HS-5 (cell line): ENCODE measurements at places on chromosomes 11 and 22.
A peak's percentile ranks its signal among the peaks of the same experiment; 100 is the strongest.

GRCh38 chr11:120931057-120931779 is 92.7 kb upstream of the TBCEL start:
- DNase-seq, result no peak

DNA sequence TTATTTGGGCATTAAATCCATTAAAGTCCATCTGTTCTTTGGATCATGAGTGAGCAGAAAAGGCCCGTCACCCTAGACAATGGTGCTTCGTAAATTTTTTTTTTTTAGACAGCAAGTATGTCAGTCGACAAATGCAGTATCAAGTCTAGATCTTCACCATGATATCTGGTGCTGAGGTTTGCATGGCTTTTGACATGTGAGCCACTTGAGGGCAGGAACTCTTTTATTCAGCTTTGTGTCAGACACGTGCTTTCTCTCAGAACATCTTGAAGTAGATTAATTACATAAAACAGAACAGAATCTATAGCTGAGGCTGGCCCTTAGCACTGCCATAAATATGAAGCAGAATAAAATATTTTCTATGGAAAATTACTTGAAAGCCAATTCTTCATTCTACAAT is 62.9 kb upstream of the CARD18 start:
- no peak for DNase-seq

- peak; percentile 54 for DNase-seq
Measured at GRCh38 chr11:28009388-28009787, 98.6 kb downstream of the KIF18A start.

DNA sequence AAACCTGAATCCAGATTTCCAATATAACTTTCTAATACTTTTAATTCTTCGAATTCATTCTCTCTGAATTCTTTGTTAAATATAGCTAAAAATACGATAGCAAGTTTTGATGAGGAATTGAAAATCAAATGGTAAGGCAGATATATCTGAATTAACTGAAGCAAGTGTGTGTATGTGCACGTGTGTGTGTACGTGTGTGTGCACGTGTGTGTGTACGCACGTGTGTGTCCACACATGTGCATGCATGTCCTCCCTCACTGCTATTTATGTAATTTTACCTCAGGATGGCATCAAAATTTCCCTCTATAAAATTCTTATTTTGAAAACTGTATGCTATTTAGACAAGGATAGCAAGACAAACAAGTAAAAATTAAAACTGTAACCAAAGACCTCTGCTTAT is 961.3 kb upstream of the CNTN5 start:
- DNase-seq, result no peak

DNA sequence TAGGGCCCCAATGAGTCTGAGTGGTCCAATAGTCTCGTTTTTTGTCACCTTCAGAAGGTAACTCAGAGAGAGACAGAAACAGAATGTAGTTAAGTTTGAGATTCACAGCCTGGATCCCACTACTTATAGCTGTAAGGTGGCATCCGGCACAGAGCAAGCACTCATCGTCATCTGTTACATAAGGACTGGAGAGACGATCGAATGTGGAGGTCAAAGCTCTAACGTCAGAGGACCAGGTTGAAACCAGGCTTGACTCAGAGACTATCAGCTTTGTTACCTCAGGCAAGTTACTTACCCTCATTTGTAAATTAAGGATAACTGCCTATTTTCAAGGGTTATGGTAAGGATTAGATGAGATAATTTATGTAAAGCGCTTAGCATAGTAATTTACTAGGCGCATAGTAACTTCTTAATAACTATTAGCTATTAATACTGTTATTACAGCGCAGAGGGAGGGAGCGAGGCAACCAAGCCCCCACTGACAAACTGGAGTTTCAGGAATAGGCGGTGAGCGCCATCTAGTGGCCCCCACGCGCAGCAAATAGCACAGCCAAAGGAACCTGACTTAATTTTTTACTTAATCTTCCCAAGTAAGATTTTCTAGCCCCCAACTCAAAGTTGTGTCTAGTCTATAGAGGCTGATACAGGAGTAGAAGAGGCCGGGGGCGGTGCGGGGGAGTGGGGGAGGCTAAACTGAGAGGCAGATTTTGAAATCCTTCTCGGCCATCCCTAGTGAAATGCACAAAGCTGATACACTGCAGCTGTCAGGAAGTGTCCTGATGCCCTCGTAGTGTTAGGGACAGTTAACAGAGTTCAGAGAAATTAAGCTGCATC is 29.0 kb upstream of the API5 start:
- no peak for DNase-seq

DNA sequence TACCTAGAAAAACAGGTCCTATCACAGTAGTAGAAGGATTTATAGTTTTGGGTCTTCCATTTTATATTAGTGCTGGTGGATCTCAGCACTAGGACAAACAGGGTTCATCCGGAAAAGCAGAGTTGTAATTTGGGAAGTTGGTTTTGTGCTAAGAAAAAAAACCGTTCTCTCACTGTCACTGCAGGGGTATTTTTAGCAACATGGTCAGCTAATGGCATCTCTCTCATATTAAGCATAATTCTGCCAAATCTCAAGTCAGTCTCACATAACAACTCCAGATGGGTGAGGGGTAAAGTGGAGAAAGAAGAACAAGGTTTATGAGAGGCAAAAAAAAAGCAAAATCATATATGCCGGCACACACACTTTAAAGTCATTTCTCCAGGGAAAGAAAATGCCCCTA is 51.6 kb upstream of the GDPD4 start:
- DNase-seq, result no peak

- peak; percentile 83 for DNase-seq
Measured at GRCh38 chr11:127919206-127920000, 668.0 kb downstream of the ETS1 start.

DNA sequence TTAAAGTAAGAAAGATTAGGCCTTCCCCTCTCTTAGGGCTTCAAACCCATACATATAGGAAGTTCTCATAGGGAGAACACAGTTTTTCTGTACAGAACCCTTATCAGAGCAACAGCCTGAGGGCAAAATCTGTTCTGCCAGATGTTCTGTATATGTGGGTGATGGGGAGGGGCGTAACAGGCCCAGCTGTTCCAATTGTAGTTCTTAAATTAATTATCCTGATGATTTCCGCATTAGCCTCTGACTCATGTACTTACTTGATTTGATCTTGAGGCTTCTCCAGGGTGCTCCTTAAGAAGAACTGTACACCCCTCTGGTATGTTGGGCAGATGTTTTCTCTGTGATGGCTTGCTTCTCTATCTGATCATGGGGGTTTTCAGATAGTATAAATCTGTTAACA is 123.1 kb upstream of the C11orf87 start:
- DNase-seq, result no peak

DNA sequence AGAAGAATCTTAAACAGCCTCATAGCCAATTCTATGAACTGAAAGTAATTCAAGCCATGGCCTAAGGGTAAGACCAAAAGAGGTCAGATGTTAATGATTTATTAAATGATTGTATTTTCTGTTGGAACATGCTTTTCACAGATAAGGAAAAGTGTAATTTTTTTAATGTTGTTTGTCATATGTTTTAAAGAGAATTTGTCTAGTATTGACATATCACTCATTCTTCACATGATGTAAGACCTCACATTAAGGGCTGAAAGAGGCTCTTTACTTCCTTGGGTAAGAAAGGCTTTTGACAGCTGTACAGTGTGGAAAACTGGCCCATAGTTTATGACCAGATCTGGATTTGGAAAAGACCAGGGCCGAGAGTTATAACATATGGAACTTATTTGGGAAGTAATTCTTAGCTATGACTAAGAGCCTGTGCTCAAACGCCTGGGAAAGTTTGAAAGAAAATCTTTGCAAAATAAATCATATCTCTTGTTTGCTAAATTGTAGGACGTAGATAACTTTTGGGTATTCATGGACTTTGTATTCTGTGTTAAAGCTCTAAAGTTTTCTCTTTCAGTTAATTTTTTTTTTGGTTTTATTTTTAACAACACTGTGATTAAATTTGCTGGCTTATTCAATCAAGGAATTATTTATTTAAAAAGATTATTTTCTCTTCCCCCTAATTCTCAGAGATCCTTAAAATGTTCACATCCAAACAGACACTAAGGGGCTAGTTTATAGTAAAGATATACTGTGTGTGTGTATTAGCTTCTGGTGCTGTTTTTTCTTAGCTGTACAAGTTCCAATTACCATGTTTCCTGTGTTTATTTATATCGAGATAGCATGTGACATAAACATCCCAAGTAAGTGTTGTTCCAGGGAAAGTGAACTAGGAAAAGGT is 162.2 kb downstream of the ARHGAP42 start:
- DNase-seq, result peak; percentile 90

GRCh38 chr11:104095791-104096190 is 59.4 kb downstream of the DDI1 start:
- DNase-seq, result no peak

DNA sequence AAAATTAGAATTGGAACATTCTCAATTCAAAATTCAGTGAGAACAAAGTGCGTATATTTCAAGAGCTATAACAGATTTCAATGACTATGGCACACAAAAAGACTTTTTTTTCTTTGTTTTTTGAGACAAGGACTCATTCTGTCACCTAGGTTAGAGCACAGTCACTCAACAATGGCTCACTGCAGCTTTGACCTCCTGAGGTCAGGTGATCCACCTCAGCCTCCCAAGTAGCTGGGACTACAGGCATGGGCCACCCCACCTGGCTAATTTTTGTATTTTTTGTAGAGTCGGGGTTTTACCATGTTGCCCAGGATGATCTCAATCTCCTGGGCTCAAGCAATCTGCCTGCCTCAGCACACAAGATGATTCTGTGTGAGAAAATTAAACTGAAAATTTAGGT is 51.5 kb downstream of the PIK3C2A start:
- DNase-seq, result no peak

GRCh38 chr11:12137938-12138731 is 27.7 kb downstream of the MICAL2 start:
- DNase-seq, result no peak

DNA sequence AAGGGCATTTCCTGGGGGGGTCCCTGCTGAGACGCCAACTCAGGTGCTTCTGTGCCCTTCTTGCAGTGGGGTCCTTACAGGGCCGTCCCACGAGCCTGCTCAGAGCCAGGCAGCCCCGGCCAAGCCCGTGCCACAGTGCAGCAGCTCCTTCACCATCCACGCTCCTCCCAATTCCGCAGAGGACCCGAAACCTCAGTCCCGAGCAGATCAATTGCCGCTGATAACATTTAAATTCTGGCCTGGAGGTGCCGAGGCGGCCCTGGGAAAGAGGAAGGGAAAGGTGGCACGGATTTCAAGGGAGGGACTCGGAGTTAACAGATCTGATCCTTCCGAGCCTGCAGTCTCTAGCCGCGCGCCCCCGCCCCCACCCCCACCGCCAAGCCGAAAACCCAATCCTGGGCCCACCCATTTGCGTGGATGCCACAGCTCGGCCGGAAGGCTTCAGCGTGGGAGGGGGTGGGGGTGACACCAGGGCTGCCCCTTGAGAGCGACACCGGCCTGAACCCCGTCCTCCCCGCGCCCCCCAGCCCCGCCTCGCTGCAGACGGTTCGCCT is 32.3 kb upstream of the JAM3 start:
- no peak for DNase-seq

- DNase-seq, result no peak
Measured at GRCh38 chr22:49320714-49321476, 506.8 kb downstream of the BRD1 start.

DNA sequence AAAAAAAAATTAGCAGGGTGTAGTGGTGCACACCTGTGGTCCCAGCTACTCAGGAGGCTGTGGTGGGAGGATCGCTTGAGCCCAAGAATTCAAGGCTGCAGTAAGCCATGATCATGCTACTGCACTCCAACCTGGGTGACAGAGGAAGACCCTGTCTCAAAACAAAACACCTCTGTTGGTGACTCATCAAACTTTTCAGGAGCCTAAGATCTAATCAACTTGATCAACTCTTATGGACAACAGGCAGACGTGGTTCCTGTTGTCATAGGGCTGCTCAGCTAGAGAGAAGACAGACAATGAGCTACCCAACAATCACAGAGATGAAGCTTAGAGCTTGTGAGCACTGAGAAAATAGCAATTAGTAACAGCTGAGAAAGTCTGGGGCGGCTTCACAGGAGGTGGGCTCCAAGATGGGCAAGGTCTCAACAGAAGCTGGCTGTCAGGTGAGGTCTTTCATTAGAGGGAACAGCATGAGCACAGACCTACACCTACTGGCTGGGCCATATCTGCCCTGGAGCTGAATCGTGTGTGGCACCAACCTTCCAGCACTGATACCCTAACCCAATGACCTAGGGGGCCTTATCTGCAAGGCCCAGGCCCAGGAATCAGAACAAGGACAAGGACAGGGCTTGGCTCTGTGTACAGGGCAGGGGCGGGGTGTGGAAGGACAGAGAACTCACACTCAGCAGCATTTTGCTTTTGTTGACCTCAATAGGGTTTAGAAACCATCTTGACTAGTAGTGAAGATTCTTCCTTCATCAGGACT is 7.2 kb upstream of the UCP3 start:
- DNase-seq, result no peak

DNA sequence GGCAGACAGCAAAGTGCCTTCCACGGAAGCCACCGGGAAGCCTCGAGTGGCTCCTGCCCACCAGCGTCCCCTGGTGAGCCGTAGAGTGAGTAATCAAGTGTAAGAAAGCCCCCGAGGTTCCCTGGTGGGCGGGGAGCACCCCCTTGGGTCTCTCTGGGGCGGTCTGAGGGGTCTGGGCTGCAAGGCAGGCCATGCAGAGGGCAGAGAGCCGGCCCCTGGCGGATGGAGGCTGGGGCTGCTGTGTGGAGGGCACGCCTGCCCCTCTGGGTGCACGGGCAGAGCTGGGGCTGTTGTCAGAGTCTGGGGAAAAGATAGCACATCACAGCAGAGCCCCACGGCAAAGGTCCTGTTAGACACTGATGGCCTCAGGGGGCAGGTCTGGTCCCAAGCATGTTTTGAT is 25.7 kb upstream of the MYRF start:
- DNase-seq, result no peak

- no peak for DNase-seq
Measured at GRCh38 chr22:33867118-33867866, 53.0 kb downstream of the LARGE1 start.

DNA sequence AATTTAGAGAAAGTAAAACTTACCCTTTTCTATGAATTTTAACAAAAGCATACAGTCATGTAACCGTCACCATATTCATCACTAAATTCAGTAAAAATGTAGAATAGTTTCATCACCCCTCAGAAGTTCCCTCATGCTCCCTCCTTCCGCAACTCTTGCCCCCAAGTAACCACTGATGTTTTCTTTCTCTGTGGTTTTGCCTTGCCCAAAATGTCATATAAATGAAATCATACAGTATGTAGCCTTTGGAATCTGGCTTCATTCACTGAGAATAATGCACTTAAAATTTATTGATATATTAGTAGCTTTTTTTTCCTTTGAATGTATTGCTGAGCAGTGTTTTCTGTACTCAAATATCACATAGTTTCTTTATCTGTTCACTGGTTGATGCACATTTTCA is 60.1 kb downstream of the DCUN1D5 start:
- DNase-seq, result peak; percentile 50
